ENCODE measurements at places on chromosomes 2 and 18.

DNA sequence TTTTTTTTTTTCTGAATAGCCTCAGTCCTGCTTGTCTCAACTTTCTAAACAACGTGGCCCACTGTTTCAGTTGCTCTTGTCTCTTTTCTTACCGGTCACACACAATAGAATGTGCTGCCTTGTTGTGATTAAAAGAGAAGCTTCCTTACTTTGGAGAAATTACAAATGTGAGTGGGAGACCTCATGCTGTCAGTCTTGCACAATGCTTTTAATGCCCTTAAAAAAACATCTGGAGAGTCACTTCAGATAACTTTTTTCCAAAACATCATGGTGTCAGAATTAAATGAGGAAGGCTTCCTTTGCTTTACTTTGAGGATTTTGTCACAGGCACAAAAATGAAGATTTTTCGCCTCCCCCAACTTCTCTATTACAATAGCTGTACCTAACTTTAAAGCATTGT lies 37.7 kb downstream of the LHCGR start:
- DNase-seq = no peak
- no peaks in the 10 kb centered on the region for H3K4me1 ChIP-seq
- no peaks in the 10 kb centered on the region for H3K27me3 ChIP-seq
- H3K27ac ChIP-seq = no peak overlapping the region
- no peaks in the 10 kb centered on the region for H3K36me3 ChIP-seq
- H3K4me3 ChIP-seq = no peak overlapping the region

- H3K4me1 ChIP-seq = no peaks in the 10 kb centered on the region
- no peak overlapping the region for H3K4me3 ChIP-seq
- no peak overlapping the region for H3K27ac ChIP-seq
- DNase-seq = no peak
These were observed 27.1 kb downstream of the VRK2 start for GRCh38 chr2:58073751-58074150.

DNA sequence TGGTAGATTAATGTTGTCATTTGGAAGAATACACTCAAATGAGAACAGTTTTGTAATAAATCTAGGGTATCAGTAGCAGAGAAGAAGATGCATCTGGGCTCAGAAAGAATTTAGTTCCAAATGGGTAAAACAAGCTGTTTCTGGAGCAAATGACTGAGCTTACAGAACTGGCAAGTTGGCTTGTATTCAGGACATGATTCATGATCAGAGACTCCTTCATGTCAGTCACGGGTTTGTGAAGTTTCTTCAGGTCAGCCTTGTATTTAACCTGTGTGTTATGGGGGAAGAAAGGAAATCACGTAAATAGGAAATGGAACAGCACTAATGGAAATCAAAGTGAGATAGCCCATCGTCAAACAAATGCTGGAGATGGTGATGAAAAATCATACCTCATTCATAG lies 109.1 kb downstream of the RIF1 start:
- H3K4me3 ChIP-seq = no peak overlapping the region
- no peaks in the 10 kb centered on the region for H3K36me3 ChIP-seq
- no peaks in the 10 kb centered on the region for H3K4me1 ChIP-seq
- no peak overlapping the region for H3K27ac ChIP-seq
- no peak for DNase-seq

DNA sequence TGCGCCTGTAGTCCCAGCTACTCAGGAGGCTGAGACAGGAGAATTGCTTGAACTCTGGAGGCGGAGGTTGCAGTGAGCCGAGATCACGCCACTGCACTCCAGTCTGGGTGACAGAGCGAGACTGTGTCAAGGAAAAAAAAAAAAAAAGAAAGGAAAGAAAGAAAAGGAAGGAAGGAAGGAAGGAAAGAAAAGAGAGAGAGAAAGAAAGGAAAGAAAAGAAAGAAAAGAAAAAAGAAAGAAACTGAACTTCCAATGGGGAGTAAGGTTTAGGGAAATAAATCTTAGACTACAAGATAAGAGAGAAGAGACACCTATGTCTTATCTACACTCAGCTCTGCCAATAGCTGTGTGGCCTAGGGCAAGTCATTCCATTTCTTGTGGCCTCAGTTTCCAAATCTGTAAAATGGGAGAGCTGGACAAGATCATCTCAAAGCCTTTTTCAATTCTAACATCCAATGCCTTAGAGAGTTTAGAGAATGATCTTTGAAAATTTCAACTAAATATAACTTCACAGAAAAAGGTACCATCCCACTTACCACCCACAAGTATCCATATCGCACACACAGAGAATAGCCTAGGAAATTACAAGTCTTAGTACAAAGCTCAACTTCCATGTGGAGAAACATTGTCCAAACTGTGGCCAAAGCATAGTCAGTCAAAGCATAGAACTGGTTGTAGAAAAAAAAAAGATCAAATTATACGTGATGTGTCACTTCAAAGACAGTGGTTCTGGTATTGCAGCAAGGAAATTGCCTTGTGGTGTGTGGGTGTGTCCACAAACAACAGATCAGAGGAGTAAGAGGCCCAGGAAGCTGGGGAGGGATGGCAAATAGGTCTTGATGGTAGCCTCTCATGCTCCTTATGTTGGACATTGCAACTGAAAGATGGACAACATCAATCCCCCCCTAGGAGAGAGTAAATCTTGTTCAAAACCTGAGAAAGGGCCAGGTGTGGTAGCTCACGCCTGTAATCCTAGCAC lies 42.4 kb downstream of the SLC14A2 start:
- DNase-seq = no peak
- H3K27me3 ChIP-seq = no peaks in the 10 kb centered on the region
- no peaks in the 10 kb centered on the region for H3K4me1 ChIP-seq
- H3K27ac ChIP-seq = no peak overlapping the region

GRCh38 chr18:21593540-21594257 lies 6.8 kb downstream of the ESCO1 start:
- H3K27me3 ChIP-seq = no peaks in the 10 kb centered on the region
- no peaks in the 10 kb centered on the region for H3K4me1 ChIP-seq
- H3K27ac ChIP-seq = no peak overlapping the region
- no peaks in the 10 kb centered on the region for H3K36me3 ChIP-seq

DNA sequence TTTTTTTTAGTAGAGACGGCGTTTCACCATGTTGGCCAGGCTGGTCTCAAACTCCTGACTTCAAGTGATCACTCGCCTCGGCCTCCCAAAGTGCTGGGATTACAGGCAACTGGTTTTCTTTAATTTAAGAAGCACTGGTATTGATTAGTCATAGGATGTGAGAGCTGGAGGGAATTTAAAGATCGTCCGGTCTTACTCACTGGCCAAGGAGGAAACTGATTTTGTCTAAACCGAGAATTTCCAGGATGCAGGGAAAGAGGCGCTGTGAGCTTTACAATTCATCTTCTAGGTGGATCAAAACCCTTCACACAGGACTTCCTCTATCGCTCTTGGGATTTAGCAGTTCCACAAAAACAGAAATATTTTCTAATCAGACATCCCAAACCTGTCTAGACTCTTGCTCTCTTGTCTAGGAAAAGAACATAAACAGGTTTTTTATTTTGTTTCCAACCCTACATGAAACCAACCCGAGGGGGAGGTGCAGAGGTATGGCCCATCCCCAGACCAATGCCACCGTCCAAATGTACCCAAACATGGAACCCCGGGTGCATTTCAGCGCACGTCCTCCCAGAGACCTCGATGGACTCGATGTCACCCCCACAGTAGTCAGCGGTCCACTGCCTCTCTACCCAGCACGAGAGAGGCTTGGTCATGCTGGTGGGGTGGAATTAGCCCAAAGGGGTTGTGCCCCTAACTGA lies 12.5 kb upstream of the TUBB6 start:
- H3K4me1 ChIP-seq = no peaks in the 10 kb centered on the region
- no peak overlapping the region for H3K4me3 ChIP-seq
- H3K27ac ChIP-seq = no peak overlapping the region
- no peaks in the 10 kb centered on the region for H3K27me3 ChIP-seq
- H3K36me3 ChIP-seq = no peaks in the 10 kb centered on the region

GRCh38 chr18:38241216-38241615 lies 675.6 kb upstream of the CELF4 start:
- no peak for DNase-seq
- H3K4me3 ChIP-seq = no peak overlapping the region
- H3K36me3 ChIP-seq = no peaks in the 10 kb centered on the region
- no peaks in the 10 kb centered on the region for H3K4me1 ChIP-seq

DNA sequence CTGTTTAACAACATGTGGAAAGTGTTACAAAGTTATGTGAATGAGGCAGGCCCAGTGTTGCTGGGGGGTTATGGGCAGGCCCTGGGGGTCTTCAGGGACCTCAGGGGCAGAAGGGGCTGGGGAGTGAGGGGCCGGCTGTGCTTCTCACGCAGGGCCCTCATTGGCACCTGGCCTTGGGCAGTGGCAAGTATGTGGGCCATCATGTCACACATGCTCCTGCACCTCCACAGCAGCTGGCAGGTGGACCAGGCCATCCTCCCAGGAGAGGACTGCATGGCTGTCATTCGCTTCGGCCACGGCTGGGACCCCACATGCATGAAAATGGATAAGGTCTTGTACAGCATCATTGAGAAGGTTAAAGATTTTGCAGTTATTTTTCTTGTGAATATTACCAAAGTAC lies 47.4 kb downstream of the ZNF385B start:
- no peak overlapping the region for H3K4me3 ChIP-seq
- no peak overlapping the region for H3K27ac ChIP-seq
- no peaks in the 10 kb centered on the region for H3K27me3 ChIP-seq
- no peak for DNase-seq
- H3K4me1 ChIP-seq = no peaks in the 10 kb centered on the region
- H3K36me3 ChIP-seq = no peaks in the 10 kb centered on the region

All from prostate gland (tissue), 2 donors.